Posterior cingulate gyrus (tissue), 11 donors: ENCODE measurements at places on chromosomes 4 and X.
A peak's percentile ranks its signal among the peaks of the same experiment; 100 is the strongest.

DNA sequence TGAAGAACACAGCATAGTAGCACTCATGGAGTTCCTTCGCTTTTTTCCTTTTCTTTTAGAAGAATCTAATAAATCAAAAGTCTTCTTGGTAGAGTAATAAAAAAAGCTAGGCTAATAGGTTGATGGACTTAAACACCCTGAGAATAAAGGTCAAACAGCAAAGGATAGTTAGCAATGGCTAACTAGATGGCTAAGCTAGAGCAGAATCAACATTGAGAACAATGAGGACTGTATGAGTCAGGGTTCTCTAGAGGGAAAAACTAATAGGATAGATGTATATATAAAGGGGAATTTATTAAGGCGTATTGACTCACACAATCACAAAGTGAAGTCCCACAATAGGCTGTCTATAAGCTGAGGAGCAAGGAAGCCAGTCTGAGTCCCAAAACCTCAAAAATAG, 550.9 kb downstream of the GLUD2 start:
- no peak for DNase-seq

DNA sequence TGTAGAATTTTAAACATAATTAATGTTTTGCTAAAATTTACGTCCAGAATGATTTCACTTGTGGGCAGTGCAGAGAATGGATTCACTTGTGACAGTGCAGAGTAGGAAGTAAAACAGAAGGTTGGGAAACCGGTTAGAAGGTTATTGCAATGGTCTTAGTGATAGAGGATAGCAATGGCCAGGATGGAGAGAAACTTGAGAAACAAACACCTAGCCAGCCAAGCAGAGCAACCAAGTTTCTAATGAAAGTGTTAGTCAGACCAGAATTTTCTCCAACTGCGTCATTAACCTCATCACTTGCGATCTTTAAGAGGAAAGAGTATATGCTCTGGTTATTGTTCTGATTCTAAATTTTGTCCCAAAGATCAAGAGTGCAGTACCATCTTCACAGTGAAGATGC, 50.0 kb upstream of the TBC1D9 start:
- DNase-seq: no peak

DNA sequence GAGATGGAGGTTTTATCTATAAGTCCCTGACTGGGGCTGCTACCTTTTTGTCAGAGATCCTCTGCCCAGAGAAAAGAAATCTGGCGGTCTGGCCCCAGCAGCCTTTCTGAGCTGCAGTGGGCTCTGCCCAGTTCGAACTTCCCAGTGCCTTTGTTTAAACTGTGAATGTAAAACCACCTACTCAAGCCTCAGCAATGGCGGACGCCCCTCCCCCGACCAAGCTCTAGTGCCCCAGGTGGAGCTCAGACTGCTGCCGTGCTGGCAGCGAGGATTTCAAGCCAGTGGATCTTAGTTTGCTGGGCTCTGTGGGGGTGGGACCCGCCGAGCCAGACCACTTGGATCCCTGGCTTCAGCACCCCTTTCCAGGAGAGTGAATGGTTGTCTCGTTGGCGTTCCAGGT, 121.8 kb downstream of the TSPAN5 start:
- no peak for DNase-seq

GRCh38 chrX:106894978-106895452, 8.1 kb downstream of the RIPPLY1 start:
- no peak for DNase-seq

- DNase-seq: peak; percentile 51
Observed at GRCh38 chr4:617644-618641, 7.4 kb upstream of the PDE6B start.

- no peak for DNase-seq
Observed at GRCh38 chrX:137101273-137101990, 67.6 kb upstream of the GPR101 start.

- no peak for DNase-seq
Observed at GRCh38 chr4:96519291-96519690, 679.4 kb downstream of the PDHA2 start.

GRCh38 chr4:158861281-158861680, 92.5 kb downstream of the FNIP2 start:
- DNase-seq: no peak

- DNase-seq: no peak
Observed at GRCh38 chr4:3192188-3192587, 56.8 kb upstream of the MSANTD1 start.

- no peak for DNase-seq
Observed at GRCh38 chr4:98609934-98610333, 48.5 kb downstream of the TSPAN5 start.

DNA sequence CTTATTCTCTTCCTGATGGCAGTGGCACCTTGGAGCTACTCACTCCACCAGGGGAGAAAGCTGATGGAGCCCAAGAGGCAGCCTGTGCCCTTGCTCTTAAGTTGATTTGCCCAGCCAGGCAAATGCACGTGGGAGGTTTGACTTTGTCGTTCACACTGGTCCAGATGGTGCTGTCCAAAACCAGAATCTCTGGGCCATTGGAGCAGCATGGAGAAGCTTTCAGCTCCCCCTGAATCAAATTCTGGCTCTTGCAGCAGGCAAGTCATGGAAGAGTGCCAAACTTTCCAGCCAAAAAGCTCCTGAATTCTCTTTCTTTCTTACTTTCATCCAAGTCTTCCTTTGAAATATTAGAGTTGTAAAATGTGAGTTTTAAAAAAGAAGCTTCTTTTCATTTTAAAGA, 970.4 kb downstream of the RPA4 start:
- DNase-seq: no peak

DNA sequence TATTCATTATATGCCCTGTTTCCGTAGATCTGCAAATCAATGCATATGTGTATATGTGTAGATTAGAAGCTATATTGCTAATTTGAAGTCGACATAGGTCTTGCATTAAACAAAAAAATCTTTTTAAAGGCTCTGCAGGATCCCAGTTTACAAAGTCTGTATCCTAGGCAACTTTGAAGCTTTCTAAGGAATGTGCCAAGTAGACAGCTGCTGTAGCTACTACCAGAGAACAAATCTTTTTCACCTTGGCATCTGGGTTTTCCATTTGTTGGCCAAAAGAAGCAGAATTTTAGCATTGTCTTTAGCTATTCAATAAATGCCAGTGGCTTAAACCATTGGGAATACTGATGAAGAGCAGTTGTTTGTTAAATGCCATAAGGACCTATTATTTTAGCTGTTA, 88.0 kb downstream of the NAA11 start:
- no peak for DNase-seq

- DNase-seq: no peak
Observed at GRCh38 chrX:72545990-72546389, 26.7 kb downstream of the HDAC8 start.

- no peak for DNase-seq
Observed at GRCh38 chrX:129239371-129239770, 283.9 kb downstream of the SMARCA1 start.
